ENCODE measurements at places on chromosomes 6 and 20.

GRCh38 chr20:41505184-41505583 is 113.0 kb downstream of the CHD6 start:
- no peak for DNase-seq

DNA sequence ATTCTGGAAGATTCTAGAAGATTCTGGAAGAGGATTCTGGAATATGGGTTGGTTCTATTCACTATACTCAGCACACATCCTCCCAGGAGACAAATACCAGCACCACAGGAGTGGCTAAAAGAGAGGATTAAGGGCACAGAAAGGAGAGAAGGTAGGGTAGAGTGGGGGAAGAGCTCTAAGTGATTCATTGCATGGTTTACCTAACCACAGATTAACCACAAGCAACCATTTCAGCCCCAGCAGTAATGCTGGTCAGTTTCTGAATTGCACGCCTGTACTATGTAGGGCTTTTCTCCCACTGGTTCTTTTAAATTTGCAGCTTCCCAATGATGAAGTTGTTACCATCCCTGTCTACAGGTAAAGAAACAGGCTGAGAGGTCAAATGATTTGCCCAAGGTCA is 192.7 kb upstream of the PMEPA1 start:
- DNase-seq = no peak

- DNase-seq = no peak
Observed at GRCh38 chr6:112335736-112336135, 11.4 kb upstream of the RFPL4B start.

DNA sequence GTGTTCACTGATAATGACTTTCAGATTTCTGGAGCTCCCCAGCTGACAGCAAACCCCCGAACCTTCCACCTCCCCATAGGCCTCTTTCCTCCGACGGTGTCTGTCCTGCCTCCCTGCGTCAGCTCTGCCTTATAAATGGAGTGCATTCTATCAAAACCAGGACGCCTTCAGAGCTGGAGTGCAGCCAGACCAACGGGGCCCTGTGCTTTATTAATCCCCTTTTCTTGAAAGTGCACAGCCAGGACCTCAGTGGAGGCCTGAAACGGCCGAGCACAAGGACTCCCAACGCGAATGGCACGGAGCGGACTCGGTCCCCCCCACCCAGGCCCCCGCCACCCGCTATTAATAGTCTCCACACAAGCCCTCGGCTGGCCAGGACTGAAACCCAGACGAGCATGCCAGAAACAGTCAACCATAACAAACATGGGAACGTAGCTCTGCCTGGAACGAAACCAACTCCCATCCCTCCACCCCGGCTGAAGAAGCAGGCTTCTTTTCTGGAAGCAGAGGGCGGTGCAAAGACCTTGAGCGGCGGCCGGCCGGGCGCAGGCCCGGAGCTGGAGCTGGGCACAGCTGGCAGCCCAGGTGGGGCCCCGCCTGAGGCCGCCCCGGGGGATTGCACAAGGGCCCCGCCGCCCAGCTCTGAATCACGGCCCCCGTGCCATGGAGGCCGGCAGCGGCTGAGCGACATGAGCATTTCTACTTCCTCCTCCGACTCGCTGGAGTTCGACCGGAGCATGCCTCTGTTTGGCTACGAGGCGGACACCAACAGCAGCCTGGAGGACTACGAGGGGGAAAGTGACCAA is 42.3 kb upstream of the NAA20 start:
- DNase-seq = no peak

GRCh38 chr6:36484736-36485135 is 41.9 kb downstream of the KCTD20 start:
- DNase-seq = no peak

DNA sequence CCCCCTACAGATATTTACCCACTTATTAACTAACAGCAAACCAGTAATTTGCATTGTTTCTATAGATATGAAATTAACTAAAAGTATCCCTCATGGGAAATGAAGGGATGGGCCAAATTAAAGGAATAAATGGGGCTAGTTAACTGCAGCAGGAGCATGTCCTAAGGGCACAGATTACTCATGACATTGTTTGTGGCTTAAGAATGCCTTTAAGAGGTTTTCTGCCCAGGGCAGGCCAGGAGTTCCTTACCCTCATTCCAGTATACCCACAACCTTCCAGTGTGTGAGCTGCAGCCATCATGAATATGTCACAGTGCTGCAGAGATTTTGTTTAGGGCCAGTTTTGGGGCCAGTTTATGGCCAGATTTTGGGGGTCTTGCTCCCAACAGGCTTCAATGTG is 1101.9 kb downstream of the PRIM2 start:
- no peak for DNase-seq

- no peak for DNase-seq
Observed at GRCh38 chr6:38088010-38088409, 268.5 kb downstream of the ZFAND3 start.

DNA sequence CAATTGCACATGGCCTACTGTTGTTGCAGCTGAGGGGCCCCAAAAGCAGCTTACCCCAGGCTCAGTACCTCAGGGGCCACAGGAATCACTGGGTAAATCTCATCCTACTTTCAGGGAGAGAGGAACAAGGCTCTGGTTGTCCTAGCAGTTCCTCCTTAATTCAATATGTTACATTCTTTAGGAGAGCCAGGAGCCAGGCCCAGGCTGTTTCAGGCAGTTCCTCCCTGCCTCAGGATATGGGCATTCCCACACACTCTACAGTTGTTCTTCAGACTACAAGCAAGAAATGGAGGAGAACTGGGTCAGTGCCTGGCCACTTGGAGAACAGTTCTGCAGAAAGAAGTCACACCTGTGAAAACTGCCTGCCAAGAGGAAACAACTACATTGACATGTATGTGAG is 9.6 kb upstream of the BTN3A2 start:
- no peak for DNase-seq

- DNase-seq = no peak
Observed at GRCh38 chr6:24763578-24763977, 11.2 kb upstream of the GMNN start.

DNA sequence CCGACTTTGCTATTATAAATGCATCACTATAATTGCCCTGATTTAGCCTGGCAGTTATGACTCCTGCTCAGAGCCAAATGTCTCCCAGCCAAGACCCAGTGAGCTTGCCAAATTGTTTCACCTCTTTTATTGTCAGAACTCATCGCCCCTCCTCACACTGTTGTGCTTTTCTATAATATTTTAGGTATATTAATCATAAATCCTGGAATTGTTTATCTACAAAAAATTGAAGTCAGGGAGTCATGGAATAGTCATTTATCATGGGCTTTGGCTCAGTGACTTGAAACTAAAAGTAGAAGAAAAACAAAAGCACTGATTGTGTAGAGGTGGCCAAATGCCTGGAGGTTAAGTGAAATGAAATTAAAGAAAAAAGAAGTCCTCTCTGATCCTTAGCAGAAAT is 85.6 kb downstream of the PFDN4 start:
- DNase-seq = no peak

DNA sequence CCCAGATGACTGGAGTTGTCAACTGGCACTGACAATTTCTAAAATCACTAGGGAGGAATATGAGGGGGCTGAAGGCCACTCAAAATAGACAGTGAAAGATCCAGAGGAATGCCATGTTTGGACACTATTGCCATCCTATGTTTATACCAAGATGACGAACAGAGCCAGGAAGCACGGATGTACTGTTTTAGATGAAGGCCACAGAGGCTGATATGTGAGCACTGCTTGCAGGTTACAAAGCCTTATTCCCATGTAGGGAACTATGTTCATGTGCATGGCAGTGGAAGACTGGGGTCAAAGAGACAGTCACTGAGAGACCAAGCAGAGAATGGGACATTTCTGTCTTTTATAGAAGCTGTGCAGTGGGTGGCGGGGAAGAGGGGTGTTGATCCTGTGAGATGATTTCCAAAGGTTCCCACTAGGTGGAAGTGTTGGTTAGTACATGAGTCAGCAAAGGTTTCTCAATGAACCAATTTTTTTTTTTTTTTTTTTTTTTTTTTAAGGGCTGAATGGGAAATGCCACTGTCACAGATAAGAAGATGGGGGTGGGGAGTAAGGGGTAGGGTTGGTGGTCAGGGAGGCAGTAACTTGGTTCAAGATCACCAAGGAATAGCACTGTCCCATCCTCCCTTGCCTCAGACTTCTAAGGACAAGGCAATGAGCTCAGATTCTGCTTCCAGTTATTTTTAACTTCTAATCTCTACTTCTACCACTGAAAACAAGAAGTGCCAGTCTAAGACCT is 46.7 kb upstream of the MOCS1 start:
- peak; percentile 11 for DNase-seq

GRCh38 chr6:122393351-122393896 is 6.0 kb upstream of the HSF2 start:
- DNase-seq = no peak
